GM23338 (cell line): ENCODE measurements at places on chromosomes 6 and 20.

DNA sequence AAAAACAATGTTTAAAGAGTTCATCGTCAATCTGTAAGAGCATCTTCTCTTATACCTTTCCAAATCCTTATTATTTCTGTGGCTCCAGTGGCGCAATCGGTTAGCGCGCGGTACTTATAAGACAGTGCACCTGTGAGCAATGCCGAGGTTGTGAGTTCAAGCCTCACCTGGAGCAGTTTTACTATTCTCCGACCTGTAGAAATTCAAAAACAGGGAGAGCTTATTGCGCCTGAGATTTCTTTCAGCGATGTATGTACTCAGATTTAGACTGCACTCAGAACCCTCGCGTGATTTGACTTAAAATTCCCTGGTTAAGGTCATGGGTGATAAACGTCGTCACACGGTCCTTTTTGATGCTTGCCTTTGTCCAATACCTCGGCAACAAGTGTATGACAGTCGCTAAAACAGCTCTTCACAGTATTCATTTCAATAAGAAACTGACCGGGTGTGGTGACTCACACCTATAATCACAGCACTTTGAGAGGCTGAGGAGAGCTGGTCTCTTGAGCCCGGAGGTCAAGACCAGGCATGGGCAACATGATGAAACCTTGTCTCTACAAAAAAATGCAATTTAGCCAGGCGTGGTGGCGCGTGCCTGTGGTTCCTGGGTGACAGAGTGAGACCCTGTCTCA, 11.9 kb downstream of the GPX5 start:
- DNase-seq = peak; percentile 92

DNA sequence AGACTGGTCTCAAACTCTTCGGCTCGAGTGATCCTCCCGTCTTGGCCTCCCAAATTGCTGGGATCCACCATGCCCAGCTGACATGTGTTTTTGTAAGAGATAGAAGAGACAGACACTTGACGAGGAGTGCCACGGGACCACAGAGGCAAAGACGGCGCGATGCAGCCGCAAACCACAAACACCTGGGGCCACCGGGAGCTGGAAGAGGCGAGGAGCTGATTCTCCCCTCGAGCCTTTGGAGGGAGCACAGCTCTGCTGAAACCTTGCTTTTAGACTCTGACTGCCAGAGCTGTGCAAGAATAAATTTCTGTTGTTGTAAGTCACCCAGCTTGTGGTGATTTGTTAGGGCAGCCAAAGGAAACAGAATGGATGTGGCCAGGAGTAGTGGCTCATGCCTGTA, 46.9 kb downstream of the TFAP2C start:
- no peak for DNase-seq

- DNase-seq = peak; percentile 78
Measured at GRCh38 chr6:14711056-14711703, 534.7 kb upstream of the JARID2 start.

- no peak for DNase-seq
Measured at GRCh38 chr20:22833851-22834250, 201.3 kb upstream of the SSTR4 start.

DNA sequence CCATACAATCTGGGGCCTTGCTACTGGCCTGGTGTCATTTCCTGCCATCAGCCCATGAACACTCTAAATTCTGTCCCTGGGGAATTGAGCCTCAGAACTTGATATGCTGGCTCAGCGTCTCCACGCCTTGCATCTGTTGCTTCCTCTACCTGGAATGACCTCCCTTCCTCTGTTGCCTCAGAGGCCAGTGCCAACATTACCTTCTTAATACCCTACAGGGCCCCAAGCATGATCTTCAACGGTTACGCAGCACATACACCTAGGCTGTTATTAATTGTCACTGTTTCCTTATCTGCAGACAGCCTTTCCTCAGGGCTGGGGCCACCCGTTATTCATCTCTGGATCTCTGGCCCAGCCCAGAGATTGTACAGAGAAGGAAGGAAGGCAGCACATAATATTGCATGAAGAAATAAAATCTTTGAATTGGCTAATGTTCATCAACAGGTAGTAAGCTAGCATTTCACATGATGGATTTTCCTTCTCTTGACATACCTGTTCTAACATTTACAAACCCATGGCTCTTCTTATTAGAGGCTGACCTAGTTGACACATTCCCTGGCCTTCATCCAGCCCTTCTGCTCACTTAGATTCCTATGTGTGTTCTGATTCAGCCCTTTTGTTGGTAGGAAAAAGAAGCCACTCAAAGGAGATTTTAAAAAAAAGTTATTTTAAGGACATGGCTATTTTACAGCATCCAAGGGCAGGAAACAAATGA, 8.4 kb upstream of the RNF182 start:
- no peak for DNase-seq

- no peak for DNase-seq
Measured at GRCh38 chr20:17749978-17750721, 50.4 kb downstream of the BANF2 start.

- no peak for DNase-seq
Measured at GRCh38 chr20:62941792-62942191, 3.8 kb downstream of the GID8 start.

GRCh38 chr6:13280254-13280653, 48.1 kb downstream of the TBC1D7 start:
- DNase-seq = no peak

- peak; percentile 29 for DNase-seq
Measured at GRCh38 chr6:55433446-55434130, 106.3 kb downstream of the GFRAL start.

GRCh38 chr20:10308652-10309051, 90.0 kb downstream of the SNAP25 start:
- no peak for DNase-seq

GRCh38 chr20:37801921-37802320, 101.0 kb upstream of the VSTM2L start:
- DNase-seq = no peak

DNA sequence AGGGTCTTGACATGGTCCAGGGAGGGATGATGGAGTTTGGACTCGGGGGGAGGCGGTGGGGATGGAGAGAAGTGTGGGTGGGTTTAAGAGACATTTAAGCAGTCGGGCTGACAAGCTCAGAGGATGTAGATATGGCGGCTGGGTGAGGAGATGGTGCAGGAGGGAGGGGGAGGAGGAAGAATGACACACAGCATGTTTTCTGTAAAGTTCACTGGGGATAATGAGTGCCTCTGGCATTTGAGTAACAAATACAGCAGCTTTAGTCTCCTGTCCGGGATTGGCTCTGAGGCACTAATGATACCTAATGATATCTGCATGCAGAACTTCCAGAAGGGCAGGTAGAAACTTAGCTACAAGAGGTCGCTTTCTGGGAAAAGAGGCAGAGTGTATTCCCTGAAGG, 107.8 kb downstream of the DHX35 start:
- DNase-seq = no peak

DNA sequence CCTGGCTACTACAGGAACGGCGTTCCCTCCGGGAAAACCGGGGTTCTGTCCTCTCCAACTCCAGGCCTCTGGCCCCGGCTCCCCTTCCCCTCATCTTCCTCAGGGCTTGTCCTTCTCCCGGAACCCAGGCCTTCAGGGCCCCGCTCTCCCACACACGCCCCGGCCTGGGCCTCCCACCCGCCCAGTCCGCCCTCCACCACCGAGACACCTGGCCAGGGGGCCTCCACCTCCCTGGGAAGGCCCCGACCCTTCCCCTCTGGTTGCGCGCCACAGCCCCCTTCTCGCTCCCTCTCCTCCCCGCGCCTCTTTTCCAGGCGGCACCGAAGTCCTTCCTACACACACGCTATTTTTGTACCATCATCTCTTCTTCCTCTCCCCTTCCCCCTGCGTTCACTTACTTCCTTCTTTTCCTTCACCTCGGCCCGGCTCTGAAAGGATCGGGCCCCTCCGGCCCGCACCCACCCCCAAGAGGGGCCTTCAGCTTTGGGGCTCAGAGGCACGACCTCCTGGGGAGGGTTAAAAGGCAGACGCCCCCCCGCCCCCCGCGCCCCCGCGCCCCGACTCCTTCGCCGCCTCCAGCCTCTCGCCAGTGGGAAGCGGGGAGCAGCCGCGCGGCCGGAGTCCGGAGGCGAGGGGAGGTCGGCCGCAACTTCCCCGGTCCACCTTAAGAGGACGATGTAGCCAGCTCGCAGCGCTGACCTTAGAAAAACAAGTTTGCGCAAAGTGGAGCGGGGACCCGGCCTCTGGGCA, 1.3 kb upstream of the SIRPA start:
- DNase-seq = peak; percentile 81

DNA sequence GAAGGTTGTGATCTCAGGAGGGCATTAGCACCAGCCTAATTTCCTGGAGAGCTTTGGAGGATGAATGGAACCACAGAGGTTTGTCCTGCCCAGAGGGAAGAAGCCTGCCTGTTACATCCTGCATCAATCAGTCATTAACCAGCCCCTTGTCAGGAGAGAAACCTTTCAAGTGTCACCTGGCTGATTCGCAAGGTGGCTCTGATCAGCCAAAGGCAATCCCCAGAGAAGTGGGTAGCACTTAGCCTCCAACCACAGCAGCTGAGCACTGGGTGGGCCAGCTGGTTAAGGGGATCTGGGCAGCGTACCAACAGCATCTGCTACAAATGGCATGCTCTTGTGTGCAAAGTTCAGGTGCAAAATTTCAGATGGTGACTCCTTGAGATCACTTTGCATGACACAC, 26.9 kb downstream of the ANKEF1 start:
- no peak for DNase-seq

DNA sequence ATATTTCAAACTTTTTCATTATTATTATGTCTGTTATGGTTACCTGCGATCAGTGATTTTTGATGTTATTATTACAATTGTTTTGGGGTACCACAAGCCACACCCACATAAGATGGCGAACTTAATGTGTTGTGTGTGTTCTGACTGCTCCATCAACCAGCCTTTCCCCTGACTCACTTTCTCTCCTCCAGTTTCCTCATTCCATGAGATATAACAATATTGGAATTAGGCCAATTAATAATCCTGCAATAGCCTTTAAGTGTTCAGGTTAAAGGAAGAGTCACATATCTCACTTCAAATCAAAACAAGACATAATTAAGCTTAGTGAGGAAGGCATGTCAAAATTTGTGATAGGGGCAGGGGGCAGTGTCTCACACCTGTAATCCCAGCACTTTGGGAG, 16.3 kb upstream of the POPDC3 start:
- DNase-seq = no peak

DNA sequence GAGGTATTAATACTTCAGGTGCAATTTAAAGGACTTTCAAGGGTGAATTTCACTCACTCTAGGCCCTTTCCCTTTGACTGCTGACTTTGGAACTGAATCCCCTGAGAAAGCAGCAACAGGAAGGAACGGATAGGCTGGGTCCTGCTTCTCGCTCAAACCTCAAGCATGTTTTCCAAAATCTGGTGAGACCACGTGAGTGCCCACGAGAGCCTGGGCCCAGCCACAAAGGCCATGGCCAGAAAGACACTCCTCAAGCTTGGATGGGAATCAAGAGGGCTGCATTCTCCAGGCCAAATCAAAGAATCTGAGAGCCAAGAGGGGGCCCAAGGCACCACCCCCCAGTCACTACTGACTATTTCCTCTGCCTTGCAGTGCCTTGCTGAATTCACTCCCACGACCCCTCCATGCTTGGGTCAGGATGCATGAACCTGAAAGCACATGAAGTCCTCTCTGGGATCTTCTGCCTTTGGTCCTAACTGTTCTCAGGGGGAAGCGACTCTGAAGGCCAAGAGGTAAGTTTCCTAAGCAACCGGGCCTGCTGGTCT, 146.1 kb downstream of the NFATC2 start:
- no peak for DNase-seq

- no peak for DNase-seq
Measured at GRCh38 chr6:18237167-18237566, 27.2 kb downstream of the DEK start.

DNA sequence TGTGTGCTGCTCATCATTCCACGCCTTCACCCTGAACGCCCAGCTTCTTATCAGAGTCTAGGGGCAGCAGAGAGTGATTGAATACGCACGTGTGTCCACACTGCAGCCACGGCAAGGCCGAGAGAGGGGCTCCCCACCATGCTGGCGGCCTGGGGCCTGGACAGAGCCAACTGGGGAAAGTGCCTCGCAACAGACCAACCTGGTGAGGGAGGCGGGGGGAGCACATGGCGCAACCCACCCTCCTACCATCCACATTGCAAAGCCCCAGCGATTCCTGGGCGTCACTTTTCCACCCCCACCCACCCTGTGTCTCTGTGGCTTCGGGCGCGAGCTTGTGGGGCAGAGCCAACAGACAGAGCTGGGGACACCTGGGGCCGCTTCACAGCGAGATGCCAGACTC, 66.4 kb upstream of the DUSP22 start:
- no peak for DNase-seq

DNA sequence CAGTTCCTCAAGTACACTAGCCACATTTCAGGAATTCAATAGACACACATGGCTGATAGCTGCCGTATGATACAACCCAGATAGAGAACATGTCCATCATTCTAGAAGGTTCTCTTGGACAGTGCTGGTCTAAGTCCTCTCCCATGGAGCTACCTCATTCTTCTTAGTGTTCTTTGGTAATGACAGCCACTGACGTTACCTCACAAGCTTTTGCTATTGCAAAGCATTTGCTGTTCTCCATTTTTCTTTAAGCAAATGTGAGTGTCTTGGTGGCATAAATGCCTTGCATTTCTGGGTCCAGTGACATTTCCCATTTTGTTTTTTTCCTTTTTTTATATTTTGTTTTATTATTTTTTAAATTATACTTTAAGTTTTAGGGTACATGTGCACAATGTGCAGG, 8.3 kb upstream of the CEBPB start:
- DNase-seq = no peak

DNA sequence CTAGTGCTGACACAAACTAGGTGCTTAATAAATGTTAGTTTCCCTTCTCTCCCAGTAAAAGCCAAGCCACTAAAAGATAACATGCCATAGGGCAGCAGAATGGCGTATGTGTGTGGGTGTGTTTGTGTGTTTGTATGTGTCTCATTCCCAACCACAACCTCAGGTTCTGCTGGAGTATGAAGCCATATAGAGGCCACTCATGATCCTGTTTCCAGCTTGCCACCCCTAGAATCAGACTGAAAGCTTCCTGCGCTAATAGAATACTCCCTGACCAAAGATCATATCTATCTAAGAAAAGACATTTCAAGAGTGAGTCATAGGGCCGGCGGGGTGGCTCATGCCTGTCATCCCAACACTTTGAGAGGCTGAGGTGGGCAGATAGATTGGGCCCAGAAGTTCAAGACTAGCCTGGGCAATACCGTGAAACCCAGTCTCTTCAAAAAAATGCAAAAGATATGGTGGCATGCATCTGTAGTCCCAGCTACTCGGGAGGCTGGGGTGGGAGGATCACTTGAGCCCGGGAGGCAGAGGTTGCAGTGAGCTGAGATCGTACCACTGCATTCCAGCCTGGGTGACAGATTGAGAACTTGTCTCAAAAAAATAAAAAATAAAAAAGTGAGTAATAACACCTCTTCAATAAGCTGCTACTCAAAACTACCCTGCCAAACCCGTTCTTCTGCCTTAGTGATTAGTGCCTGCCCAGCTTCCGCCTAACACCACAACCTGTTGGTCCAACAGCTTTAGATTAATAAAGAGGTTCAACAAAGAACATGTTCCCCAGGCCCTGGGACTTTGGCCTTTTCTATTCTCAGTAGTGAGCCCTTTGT, 11.8 kb upstream of the SNRPC start:
- DNase-seq = no peak

GRCh38 chr20:46558511-46558959, 8.1 kb upstream of the OCSTAMP start:
- no peak for DNase-seq
